ENCODE measurements at places on chromosomes 7 and 10.
A peak's percentile ranks its signal among the peaks of the same experiment; 100 is the strongest.

GRCh38 chr10:69831231-69831855 lies 29.6 kb downstream of the COL13A1 start:
- peak; percentile 18 for DNase-seq

- no peak for DNase-seq
Measured at GRCh38 chr10:104957178-104957841, 316.2 kb downstream of the SORCS3 start.

DNA sequence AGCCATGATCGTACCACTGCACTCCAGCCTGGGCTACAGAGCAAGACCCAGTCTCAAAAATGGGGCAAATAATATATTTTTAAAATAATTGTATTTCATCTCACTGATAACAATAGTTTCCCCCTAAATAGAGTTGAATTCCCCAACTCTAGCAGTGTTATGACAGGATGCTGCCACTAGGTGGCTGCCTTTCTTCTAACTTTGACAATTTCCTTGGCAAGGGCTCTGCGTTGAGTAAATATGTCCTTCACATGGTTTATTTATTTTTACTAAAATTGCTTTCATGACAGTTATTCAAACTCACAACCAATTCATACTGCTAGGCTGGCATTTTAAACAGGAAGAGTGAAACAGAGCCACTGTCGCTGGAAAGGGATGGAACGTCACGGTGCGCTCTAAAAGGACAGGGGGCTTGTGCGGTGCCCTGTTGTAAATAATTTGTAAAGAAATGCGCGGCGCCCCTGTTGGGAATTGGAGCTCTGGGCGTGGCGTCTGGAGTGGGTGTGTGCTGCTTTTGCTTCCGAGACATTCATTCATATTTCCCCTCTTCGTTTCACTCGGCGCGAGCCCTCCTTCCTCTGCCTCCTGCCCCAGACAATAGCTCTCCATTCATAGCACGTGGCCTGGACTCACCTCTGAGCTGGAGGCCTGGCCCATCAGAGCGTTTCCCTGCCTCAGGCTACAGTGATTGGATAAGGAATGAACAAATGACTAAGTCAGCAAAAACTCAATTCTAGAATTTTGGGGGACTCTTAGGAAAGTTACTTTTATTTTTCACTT lies 20.5 kb upstream of the PITRM1 start:
- peak; percentile 66 for DNase-seq

DNA sequence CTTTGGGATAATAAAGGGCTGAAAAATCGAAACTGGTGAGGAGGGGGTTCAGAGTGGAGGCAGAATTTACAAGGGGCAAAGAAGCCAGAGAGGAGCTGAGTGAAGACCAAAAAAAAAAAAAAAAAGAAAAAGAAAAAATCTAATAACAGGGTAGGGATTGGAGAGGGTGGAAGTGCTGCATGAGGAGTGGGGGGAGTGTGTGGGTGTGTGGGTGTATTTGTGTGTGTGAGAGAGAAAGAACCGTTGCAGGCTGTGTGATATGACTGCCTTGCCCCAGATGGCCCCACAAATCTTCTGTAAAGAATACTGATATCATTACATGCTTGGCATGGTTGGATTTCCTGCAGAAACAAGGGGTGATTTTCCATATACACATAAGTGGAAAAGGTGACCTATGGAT lies 207.8 kb upstream of the IMMP2L start:
- DNase-seq = no peak

GRCh38 chr7:149882248-149883047 lies 8.7 kb downstream of the ATP6V0E2 start:
- no peak for DNase-seq

GRCh38 chr7:604884-605531 lies 85.4 kb upstream of the PDGFA start:
- DNase-seq = no peak

GRCh38 chr10:12606461-12606860 lies 257.1 kb downstream of the CAMK1D start:
- DNase-seq = no peak

- DNase-seq = no peak
Measured at GRCh38 chr10:62938672-62939071, 122.5 kb upstream of the EGR2 start.

DNA sequence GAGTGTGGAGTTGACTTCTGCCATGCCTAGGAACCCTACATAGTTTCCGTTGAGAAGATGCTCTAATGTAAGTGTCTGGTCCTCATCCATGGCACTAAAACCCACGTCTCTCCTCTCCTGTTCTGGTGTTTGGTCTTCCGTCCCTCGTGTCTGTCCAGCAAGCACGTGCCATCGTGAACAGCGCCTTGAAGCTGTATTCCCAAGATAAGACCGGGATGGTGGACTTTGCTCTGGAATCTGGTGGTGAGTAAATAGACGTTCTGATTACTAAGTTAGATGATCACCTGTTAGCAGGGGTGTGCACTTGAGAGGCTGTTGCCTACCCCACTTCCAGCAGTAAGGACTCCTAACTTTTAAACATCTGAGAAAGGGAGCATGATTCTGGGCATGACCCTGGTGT lies 15.1 kb upstream of the GET4 start:
- no peak for DNase-seq

DNA sequence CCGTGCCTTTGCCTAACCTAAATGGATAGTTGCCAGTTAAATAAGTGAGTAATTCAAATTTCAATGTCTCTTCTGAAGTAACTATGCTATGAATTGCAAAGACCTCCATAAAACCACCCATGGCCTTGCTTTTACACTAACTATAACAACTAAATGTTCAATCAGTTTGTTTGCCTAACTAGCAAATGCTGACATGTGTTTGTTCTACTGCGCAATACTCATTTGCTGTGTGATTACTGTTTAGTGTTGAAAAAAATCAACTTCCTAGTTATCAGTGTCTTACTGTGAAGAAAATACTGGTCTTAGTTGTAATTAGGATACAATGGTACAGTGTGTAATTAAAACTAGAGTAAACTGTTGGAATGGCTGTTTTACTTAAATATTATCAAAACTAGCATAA lies 47.3 kb upstream of the GATAD1 start:
- no peak for DNase-seq

- no peak for DNase-seq
Measured at GRCh38 chr10:93440591-93441091, 41.5 kb downstream of the MYOF start.

GRCh38 chr10:13712837-13713581 lies 126.2 kb downstream of the PRPF18 start:
- peak; percentile 47 for DNase-seq

DNA sequence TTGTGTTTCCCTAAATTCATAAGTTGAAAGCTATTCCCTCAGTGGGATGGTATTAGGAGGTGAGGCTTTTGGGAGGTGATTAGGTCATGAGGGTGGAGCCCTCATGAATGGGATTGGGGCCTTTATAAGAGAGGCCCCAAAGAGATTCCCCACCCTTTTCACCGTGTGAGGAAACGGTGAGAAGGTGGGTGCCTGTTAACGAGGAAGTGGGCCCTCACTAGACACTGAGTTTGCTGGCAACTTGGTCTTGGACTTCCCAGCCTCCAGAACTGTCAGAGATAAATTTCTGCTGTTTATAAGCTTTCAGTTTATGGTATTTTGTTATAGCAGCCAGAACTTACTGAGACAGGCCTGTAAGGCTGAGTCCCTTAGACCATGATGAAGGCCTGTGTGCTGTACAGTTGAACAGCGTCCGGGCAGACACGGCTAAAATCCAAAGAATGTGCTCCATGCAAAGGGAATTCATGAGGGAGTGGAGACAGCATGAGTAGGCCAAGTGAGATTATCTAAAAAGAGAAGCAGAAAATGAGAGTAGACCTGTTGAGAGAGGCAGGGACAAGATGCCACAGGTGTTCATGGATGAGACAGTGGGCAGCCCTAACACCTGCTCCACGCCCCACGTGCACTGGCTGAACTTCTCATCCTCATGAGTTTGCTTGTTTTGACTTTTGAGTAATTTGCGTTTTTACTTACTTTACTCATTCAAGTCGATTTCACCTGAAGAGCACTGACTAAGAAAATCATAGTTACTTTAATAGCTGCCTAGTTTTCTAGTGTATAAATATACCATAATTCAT lies 66.9 kb upstream of the SFMBT2 start:
- DNase-seq = peak; percentile 65

DNA sequence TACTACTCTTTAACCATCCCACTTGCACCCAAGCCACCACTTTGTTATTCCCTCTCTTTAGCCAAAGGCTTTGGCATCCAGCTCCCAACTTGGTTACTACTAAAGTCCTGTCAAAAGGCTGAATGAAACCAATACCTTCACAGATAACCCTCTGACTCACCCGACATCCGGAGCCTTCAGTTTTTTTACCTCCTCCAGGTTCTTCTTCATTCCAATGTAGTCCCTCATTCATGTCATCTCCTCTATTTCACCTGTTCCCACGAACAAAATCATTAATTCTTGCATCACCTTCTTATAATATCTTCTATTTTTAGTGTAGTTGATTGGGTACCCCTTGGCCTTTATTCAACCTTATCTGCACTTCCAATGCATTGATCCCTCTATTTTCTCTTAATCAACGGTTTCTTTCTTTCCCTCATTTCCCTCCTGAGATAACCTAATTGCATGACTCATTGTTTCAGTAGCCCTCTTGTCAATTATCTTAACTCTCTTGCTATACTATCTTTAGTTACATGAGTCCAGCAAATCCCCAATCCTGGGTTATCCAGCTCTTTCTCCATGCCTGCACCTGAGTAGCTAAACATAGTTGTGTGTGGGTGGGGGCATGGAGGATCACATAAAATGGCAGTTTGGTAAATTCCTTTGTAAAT lies 87.2 kb upstream of the COL1A2 start:
- no peak for DNase-seq

DNA sequence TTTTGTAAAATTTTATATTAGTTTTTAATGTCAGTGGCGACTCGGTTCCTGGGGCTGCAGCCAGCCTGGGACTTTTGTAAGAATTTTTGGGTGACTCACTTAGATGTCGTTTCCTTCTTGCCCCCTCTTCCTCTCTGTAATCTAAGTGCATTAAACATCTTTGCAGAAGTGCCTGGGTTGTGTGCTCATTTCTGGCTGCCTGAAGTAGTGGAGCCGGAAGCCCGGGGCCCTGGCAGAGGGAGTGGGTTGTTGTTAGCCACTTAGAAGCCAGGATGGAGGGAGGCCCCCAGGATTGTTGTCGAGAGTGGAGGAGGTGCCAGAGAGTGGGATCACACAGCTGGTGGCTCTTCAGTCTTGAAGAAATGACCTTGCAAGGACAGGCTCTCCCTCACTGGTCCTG lies 11.0 kb upstream of the TRIM8 start:
- no peak for DNase-seq

GRCh38 chr10:97468162-97468561 lies 22.2 kb downstream of the ZDHHC16 start:
- peak; percentile 75 for DNase-seq

DNA sequence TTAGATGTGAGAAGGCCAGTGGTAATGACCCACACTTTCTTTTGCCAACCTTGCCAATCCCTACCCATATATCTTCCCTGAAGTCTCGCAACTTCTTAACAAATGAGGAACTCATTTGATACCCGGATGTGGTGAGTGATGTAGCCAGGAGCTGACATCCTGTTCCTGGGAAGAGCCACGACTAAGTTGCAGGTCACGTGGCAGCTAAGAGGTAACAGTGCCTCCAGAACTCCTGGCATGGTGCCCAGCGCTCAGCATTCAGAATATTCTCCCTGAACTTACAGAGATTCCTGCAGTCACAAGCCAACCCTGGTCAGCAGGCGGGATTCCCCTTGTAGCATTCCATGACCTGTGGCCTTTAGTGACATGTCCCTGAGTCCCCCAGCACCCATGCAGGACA lies 282.5 kb downstream of the GALNT17 start:
- no peak for DNase-seq

DNA sequence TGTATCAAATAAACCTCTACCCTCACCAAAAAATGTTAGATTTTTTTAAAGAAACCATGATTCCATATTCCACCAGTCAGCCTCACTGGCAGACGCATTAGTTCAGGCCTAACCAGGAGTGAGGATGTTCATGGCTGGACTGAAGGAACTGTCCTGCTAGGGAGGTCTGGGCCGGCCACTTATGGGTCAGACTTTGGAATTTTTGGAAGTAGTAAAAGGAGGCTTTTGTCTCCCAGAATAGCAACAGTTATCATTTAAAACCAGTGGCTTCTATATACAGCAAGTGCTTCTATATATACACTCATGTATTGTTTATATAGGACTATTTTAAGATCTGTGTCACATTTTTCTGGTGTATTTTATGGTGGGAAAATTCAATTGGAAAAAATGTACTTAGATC lies 120.5 kb downstream of the CNNM2 start:
- DNase-seq = no peak

GRCh38 chr7:127578036-127578684 lies 7.2 kb downstream of the GCC1 start:
- DNase-seq = peak; percentile 39

DNA sequence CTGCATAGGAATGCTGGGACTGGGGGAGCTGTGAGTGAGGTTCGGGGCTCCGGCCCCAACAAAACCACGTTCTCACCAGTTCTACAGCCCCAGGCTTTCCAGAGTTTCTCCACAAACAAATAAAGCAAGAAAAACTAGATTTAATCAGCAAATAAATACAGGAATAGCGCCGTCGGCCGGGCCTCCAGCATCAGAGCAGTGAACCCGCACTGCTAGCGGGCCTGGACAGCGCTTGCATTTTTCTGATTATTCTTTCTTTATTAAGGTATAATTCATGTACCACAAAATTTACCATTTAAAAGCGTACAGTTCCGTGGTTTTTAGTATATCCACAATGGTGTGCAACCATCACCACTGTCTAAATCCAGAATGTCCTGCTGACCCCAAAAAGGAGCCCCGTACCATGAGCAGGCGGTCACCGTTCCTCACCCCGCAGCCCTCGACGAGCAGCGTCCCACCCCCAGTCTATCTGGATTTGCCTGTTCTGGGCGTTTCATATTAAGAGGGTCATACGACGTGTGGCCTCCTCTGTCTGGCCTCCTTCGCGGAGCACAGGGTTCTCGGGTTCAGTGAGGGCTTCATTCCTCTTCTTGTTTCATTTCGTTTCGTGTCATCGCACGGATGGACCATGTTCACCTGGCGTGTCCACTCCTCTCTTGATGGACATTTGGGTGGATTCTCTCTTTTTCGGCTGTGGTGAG lies 35.5 kb upstream of the FOXL3 start:
- no peak for DNase-seq

DNA sequence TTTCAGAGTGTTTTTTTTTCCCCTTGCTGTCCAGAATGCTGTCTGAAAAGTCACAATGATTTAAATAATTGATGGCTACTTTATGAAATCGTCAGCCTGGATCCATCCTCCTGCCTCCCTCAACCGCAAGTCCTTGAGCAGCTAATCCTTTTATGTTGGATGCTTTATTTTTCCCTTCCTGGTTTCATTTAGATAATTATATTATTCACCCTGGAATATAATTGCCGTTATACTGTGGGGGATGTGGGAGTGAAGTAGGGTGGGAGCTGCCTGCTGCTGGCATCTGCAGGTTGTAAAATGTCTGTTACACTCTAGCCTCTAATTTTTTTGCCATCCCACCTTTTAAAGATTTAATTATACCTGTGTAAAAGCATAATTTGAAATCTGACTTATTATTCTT lies 290.5 kb upstream of the LRGUK start:
- no peak for DNase-seq

DNA sequence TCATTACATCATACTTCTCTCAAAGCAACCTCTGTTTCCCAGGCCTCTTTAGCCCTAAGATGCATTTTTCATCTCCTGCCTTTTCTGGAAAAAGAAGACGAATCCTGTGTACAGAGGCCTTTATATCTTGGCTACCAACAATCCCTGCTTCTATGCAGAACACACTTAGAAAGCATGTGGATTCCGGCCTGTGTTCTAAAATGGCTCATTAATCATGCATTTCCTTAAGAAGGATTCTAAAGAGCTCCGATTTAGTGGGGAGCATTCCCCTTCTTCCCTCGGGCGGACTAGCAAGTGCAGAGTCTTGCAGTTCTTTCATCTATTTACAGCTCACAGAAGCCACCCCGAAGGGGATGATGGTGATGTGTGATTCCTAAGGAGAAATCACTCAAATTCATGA lies 1212.9 kb downstream of the TYW1 start:
- DNase-seq = no peak

Data from NAMALWA (cell line).